ENCODE measurements at places on chromosomes 13 and 19.

DNA sequence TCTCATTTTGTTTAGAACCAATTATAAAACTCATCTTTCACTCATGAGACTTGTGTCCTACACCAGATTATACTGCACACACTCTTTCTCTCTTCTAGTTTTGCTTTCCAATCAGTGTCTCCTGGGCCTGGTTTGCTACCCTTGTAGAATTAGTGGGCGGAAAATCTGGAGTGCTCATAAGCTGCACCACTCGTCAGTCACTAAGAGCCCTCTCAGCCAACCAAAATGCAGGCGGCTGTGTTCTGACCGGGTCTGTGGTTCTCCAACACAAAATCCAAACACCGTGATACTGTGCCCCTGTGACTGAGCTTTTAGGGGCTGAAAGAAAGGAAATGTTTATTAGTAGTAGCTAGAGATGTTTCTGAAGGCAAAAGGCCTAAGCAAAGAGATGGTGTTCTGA is 83.7 kb upstream of the OBI1 start:
- no peak for DNase-seq

DNA sequence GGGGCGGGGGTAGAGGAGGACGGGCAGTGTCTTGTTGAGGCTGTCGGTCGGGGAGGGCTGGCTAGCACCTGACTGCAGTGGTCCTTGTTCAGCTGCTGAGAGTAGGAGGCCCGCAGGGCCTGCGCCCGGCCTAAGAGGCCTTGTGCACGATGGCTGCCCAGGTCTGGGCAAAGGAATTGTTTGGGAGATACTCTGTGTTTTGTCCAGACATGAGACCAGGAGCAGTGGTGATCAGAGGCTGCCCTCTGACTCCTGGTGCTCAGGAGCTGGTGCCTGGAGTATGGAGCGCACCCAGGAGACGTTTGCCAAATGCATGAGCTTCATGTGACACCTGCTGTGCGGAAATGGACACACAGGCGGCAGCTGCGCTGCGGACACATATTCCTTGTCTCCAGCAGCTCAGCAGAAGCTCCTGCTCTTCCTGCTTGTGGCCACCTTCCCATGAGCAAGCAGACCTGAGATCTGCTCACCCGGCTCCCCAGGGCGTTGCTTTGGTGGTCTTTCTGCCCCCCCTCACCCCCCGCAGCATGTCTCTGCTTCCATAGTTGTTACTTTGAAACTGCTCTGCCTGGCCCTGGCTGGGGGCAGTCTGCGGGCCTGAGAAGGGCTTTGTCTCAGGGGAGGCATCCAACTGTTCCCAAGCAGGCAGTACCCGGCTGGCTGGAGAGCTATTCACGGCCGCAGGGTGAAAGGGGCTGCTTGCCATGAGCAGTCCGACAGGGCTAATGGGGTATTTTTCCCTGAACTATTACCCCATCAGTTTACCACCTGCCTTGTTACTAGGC is 163.9 kb downstream of the TEX29 start:
- DNase-seq, result no peak

- no peak for DNase-seq
These were observed 506 bp upstream of the AP1M1 start for GRCh38 chr19:16197188-16197621.

GRCh38 chr19:39032063-39032918 is at the start of gene FBXO27:
Gene FBXO27, minus strand, starts transcription at chr19:39032549. Its CDS starts 322 bp downstream, at chr19:39032227.
- DNase-seq, result peak; percentile 49

DNA sequence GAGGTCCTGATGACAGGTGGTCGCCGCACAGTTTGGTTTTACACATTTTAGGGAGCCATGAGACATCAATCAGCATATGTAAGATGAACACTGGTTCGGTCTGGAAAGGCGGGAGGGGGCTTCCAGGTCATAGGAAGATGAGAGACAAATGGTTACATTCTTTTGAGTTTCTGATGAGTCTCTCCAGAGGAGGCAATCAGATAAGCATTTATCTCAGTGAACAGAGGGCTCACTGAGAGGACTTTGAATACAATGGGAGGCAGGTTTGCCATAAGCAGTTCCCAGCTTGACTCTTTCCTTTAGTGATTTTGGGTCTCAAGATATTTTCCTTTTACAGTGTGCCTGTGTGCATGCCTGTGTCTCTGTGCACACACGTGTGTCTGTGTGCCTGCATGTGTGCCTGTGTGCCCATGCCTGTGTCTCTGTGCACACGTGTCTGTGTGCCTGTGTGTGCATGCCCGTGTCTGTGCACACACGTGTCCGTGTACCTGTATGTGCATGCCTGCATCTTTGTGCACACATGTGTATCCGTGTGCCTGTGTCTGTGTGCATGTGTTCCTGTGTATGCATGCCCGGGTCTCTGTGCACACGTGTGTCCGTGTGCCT is 35.5 kb upstream of the TMEM255B start:
- DNase-seq, result no peak

DNA sequence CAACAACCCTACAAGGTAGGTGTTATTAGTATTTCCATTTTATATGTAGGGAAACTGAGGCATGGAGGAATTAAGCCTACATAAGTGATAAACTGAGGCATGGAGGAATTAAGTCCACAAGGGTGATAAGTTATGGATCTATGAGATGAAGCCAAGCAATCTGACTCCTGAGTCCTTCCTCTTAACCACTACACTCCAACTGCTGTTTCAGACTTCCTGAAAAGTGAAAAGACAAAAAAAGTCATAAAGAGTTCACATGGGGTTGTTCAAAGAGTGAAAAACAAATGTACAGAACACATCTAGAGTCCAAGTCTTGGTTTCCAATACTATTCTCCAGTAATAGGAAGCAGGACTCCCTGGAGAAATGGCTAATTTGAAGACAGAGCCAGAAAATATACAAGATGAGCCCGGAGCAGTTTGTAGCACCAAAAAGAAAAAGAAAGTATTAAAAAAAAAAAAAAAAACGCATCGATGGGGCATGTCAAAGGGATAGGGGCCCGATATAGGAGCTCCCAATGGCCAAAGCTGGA is 12.1 kb downstream of the CRYL1 start:
- DNase-seq, result no peak

DNA sequence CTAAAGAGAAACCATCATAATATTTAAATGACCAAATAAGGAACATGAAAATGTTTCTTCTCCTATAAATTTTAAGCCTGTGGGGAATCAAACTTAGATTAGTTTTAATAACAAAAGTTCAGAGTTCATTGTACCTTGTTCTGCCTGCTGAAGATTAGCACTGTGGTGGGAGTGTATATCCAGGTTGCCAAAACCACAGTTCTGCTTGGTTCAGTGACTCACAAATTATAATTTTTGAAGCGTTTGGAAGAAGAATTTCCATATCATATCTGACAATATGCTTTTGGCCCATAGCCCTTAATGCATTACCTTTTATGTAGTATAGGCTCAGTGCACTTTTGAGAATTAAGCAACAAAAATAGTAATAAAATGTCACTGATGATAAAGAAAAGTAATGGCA is 545.2 kb downstream of the GPC6 start:
- no peak for DNase-seq

Data from substantia nigra (tissue), 51 donors.